ENCODE measurements at places on chromosomes 5 and 9.

DNA sequence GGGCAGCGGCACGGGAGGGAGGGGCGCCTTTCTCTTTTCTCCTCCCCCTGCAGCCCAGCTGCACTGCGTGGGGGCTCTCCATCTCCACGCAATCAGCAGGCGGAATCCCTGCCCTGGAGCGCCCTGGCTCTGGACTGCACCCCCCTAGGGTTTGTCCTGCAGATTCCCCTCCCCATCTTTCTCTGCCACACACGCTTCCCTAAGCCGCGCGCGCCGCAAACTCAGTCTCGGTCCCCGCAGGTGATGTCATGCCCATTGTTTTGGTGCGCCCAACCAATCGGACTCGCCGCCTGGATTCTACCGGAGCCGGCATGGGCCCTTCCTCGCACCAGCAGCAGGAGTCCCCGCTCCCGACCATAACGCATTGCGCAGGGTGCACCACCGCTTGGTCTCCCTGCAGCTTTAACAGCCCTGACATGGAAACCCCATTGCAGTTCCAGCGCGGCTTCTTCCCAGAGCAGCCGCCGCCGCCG, at the start of gene KCNN2:
Gene KCNN2, plus strand, starts transcription at position 347 of the 473 bp plus-strand sequence. Its CDS starts 70 bp downstream, at position 417.
- peak; percentile 69 for DNase-seq

DNA sequence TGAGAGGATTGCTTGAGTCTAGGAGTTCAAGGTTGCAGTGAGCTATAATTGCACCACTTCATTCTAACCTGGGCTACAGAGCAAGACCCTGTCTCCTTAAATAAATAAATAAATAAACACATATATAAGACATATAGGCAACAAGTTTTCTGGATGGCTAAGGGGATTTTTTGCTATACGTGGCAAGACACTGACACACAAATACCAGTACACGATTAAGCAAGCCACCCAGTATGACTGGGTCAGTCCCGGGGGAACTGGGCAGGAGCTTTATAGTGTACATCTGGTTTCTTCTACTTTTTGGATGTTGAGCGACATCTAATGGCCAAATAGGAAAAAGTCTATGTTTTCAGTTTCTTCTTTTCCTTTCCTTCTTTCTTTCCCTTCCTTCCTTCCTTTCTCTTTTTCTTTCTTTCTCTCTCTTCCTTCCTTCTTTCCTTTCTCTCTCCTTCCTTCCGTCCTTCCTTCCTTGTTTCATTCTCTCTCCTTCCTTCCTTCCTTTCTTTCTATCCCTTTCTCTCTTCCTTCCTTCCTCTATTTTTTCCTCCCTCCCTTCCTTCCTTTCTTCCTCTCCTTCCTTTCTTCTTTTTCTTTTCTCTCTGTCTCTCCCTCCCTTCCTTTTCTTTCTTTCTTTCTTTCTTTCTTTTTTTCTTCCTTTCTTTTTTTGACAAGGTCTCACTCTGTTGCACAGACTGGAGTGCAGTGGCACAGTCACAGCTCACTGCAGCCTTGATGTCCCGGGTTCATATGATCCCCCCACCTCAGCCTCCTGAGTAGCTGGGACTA, 47.0 kb upstream of the PLIN2 start:
- peak; percentile 70 for DNase-seq

DNA sequence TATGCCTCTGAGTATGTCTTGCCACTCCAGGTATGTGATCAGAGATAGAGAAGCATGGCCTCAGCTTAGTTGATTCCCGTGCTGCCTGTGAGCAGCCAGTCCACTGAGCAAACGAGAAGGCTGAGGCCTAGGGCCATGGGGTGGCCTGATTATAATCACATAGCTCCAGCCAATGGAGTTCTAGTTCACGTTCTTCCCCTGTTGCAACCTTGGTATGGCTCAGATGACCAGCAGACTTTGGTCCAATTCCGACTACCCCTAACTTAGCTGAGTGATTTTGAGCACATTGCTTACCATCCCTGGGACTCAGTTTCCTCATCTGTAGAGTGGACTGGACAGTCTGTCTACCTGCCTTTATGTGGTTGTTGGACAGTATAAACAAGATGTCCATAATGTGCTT, 68.4 kb downstream of the PPARGC1B start:
- DNase-seq: no peak

DNA sequence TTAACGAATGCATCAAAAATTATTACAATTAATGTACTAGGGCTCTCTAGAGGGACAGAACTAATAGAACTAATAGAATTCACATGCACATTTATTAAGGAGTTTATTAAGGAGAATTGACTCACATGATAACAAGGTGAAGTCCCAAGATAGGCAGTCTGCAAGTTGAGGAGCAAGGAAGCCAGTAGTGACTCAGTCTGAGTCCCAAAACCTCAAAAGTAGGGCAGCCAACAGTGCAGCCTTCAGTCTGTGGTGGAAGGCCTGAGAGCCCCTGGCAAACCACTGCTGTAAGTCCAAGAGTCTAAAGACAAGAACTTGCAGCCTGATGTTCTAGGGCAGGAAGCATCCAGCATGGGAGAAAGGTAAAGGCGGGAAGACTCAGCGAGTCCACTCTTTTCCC, 633.8 kb downstream of the SEMA5A start:
- peak; percentile 82 for DNase-seq

DNA sequence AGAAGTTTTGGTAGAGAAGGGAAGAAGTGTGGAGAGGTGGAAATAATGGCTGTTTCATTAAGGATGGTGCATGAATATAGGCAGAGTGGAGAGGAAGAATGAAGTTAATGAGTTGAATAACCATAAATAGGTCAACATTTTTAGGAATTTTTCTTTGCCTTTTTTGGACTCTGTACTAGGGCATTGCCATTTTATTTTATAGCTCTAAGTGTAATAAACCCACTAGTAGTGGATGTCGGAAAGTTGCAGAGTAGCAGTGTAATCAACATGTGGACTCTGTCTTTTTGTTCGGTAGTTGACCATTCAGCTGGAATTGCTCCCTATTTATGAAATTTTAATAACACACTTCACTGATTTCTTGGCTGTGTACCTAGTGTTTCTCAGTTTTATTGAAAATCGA, 199.1 kb downstream of the WDR70 start:
- DNase-seq: no peak

DNA sequence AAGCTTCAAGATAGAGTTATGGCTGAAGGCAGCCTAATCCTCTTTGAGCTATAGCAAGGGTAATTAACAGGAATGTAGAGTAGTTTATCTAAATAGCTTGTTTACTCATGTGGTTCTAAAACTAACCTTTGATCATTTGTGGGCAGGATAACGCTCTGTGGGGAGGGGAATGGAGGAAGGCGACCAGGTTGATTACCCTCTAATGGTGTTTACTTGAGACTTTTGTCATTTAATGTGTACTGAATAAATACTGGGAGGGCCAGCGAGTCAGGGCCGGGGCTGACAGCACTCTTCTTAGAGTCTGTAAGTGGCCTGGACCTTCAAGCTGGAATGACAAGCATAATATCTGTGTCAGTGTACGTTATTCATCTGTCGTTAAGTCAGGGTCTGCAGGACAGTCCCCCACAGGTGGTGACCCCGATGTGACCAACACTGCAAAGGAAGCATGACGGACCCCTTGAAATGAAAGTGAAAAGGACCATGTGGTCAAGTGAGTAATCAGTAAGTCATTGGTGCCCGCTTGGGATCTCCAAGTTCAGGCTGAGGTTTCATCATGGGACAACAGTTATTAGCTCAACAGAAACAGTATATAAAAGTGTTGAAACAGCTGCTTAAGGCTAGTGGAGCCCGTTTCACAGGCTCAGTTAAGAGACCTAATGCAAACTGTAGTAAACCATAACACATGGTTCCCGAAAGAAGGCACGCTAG, 162.6 kb downstream of the CPLANE1 start:
- DNase-seq: peak; percentile 63

GRCh38 chr5:72108202-72109061, 1.2 kb downstream of the MAP1B start:
- DNase-seq: peak; percentile 66

GRCh38 chr9:108282872-108283271, 572.9 kb downstream of the ACTL7B start:
- peak; percentile 8 for DNase-seq

DNA sequence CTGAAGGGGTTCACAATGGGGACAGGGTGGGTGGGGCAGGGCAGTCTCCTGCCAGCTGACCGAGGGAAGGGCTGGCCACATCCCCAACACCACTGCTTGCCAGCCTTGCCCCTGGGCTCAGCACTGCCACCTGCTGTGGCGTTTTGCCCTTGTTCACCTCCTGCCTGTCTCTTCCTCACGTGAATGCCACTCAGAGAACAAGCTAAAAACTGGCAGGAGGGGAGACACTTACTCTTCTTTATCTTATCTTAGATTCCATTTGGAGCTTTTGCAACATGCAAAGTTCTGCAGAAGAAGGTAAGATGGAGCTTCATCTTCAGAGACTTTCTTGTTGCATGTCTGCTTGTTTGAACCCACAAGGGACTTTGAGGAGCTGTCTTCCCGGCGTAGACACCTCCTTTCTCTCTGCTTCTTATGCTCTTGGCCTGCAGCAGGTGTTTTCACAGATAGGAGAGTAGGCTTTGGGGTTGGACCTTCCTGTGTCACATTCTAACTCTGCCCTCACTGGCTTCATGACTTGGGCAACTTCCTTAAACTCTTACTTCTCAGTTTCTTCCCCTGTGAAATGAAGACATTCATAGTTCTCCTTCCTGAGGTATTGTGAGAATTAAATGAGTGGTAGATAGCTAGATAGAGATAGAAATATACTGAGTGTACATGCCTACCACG, 4.1 kb downstream of the LRSAM1 start:
- no peak for DNase-seq

DNA sequence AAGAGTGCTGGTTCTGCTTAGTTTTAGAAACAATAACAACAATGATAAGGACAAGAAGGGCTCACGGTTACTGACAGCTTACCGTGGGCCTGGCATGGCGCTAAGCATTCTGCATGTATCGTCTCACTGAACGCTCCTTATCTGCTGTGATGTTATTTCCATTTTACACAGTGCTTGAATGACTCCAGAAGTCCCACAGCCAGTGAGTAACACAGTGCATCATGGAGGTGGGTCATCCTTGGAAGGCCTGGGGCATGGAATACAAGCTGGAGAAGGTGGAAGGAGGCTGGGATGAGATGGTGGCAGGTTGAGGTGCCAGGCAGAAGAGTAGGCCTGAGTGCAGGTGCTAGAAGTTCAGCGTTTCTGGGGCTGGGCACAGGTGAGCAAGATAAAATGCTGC, 36.5 kb upstream of the FAT2 start:
- DNase-seq: no peak

DNA sequence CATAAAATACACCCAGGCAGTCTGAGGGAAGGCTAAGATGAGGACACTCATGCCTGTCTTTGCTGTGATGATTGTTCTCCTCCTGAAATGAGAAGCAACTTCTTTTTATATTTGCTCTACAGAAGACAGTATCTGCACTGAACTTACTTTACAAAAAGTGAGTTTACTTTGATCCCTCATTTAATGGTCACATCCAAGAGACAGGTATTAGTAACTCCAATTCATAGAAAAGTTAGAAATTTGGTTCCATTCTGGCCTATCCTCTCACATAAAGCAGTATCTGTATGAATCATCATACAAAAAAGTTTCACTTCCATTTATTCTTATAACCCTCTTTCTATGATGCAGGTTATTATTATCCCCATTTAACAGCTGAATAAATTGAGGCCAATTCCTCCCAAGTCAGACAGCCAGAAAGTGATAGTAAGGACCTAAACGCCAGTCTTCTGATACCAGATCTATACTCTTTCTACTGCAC, 15.2 kb downstream of the TSTD2 start:
- DNase-seq: no peak

DNA sequence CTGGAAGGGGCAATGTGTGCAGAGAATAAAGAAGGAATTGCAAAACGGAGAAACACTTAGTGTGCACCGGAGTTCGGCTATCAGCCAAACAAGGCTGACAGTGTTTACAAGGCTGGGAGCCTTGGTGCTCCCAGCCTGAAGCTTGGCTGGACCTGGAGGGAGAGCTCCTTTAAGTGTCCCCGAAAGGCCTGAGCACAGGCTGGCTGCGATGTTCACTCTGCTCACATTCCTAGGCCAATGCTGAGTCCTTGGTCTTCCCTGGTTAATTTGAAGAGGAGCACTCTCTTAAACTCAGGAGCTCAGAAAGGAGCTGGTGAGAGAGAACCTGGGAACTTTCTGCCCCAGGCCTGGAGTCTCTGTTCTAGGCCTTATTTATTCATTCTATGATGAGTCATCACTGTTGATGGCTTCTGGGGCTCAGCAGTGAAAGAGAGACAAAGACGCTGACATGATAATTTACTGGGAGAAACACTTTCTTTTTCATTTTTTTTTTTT, 88.6 kb upstream of the MYO10 start:
- peak; percentile 74 for DNase-seq

DNA sequence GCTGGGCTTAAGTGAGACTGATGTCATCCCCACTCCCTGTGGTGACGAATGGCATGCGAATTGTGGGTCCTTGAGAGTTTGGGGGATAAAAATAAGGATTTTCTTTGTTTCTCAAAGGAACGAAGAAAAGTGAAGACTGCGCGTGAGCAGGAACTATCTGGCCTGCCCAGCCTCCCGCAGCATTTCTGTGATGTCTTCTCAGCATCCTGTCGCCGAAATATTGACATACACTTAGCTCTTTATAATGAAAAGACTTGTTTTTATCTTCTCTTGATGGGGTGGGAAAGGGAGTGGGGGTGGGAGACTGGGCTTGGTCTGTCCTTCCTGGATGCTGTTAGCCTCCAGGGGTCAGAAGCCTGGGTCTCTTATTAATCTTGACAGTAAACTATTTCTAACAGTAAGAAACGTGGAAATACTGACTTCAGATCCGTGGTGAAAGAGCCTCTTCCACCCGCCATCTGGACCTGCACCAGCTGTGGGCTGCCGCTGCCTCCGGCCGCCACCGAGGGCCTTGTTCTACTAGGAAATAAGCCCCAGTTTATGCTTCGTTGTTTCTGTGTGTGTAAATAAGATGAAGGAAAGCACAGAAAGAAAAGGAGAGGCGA, 239.6 kb downstream of the FANCC start:
- DNase-seq: no peak

DNA sequence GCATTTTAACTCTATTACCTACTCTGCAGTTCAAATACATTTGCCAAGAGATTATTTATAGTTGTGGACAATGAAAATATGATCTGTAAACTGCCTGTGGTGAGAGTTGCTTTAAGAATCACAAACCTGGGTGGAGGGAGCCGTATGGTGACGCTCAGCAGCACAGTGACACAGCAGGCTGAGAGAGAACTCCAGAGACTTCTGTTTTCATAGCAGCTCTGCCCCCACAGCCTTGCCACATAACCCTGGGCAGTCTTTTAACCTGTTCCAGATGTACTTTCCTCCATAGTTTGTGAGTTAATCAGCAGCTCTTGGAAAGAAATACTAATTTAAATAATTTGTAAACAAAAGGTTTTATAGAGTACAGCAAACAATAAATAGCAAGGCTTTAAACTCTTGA, 450.5 kb downstream of the ELAVL2 start:
- DNase-seq: no peak

DNA sequence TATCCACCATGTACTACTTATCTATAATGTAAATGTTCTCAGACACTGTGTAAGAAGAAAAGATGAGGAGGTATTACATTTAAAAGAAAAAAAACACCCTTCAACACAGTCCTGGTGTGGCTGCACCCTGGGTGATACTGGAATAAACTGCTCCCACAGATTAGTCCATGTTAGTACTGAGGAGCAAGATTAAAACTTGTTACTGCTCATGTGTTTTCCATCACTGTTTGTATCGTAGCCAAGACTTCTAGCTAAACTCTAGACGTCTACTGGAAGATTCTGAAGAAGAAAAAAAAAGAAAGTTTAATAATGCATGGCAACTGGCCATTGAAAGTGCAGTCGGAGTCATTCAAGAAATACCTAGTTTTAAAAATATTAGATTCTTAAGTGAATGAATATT, at the start of gene ASPN:
Gene ASPN, minus strand, starts transcription at position 178 of the 400 bp plus-strand sequence.
- no peak for DNase-seq

- DNase-seq: no peak
Observed at GRCh38 chr9:38091310-38092199, 22.5 kb upstream of the SHB start.

Data from HT1080 (cell line).